PC-3 (cell line): ENCODE measurements at places on chromosomes 2 and 18. TPM values are rescaled to one million over a fixed set of nuclear protein-coding genes. Genes with fewer than 3 reads are reported as not detected.
A peak's percentile ranks its signal among the peaks of the same experiment; 100 is the strongest.

- peaks cover 25% of the 10 kb centered on the region; the same call in 1 of the 2 replicates for H3K27me3 ChIP-seq
- no peaks in the 10 kb centered on the region for H3K36me3 ChIP-seq
- no peak overlapping the region for H3K27ac ChIP-seq
- H3K4me1 ChIP-seq = no peaks in the 10 kb centered on the region
- no peak for DNase-seq
These were observed 571.9 kb upstream of the PKDCC start for GRCh38 chr2:41475959-41476358.

GRCh38 chr18:36499938-36500337 lies 202.4 kb downstream of the FHOD3 start:
- H3K4me1 ChIP-seq = peaks cover under 1% of the 10 kb centered on the region; the same call in 1 of the 2 replicates
- no peak overlapping the region for H3K27ac ChIP-seq
- DNase-seq = no peak
- no peaks in the 10 kb centered on the region for H3K27me3 ChIP-seq

The GLB1L gene
- total RNA-seq = 6.0 and 6.1 TPM in 2 replicates

GRCh38 chr2:7191932-7192331 lies 274.7 kb downstream of the RNF144A start:
- peak; percentile 90 for DNase-seq
- no peaks in the 10 kb centered on the region for H3K27me3 ChIP-seq
- H3K4me3 ChIP-seq = no peak overlapping the region
- H3K4me1 ChIP-seq = peaks cover 10% of the 10 kb centered on the region; the same call in 1 of the 2 replicates
